ENCODE measurements at places on chromosomes 7 and 10. TPM values are rescaled to one million over a fixed set of nuclear protein-coding genes. Genes with fewer than 3 reads are reported as not detected.

DNA sequence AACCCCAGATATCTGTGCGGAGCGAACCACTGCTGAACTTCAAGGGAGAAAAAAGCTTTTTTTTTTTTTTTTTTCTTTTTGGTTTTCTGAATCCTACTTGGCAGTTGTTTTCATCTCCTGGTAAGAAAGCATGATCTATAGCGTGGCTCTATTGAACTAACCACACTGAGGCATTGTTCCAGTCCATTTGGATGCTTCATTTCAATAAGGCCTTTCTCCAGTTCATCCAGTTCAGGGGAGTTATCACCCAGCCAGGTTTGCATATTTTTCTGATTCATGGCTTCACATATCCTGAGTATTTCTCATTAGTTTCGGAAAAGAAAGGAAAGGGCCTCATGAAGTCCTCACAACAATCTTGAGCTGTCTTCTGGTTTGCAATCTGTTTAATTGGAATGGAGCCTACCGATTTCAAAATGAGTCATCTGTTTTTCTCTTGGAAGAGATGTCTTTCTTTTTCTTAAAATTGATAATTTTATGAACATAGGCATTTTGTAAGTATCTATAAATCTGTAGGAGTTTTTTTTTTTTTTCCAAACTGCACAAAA is 93.1 kb upstream of the STEAP4 start:
- no peaks in the 10 kb centered on the region for H3K27me3 ChIP-seq
- no peaks in the 10 kb centered on the region for H3K4me1 ChIP-seq
- H3K36me3 ChIP-seq, result no peaks in the 10 kb centered on the region
- H3K4me3 ChIP-seq, result no peak overlapping the region

DNA sequence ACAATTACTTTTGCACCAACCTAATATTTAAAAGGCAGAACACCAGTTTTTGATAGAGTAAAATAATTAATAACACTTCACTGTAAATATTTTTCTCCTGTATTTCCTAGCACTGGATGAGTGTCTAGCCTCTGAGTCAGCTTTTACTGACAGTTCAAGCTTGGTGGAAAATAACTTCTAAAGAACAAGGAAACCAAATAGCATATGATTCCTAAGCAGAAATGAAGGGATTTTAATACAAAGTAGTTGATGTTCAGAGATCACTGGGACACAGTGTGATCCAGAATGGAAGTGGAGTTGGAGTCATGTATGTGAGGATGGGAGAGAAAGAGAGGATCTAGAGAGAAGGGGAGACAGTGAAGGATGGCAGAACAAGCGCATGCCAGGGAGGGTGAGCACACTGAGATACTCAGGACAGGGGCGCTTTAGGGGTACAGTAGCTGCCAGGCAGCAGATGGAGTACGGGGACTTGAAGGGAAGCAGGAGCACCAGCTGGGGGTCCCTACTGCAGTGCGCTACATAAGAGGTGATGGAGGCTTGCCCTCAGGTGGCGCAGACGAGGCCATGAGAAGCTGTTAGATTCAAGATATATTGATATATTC is 117.9 kb upstream of the KLF6 start:
- H3K36me3 ChIP-seq, result no peaks in the 10 kb centered on the region
- peak overlapping the region; percentile 90 for H3K27ac ChIP-seq
- ATAC-seq, result peak; percentile 45

GRCh38 chr7:139362981-139363380 is 3.3 kb downstream of the LUC7L2 start:
- peaks cover 26% of the 10 kb centered on the region for H3K4me1 ChIP-seq
- ATAC-seq, result no peak
- H3K27me3 ChIP-seq, result no peaks in the 10 kb centered on the region
- peaks cover 90% of the 10 kb centered on the region for H3K36me3 ChIP-seq
- H3K27ac ChIP-seq, result peak overlapping the region; percentile 100

- H3K27me3 ChIP-seq, result no peaks in the 10 kb centered on the region
- no peak for ATAC-seq
- H3K4me3 ChIP-seq, result no peak overlapping the region
- peaks cover 6% of the 10 kb centered on the region for H3K36me3 ChIP-seq
These were observed 33.2 kb downstream of the NRF1 start for GRCh38 chr7:129644634-129645230.

- peaks cover 28% of the 10 kb centered on the region for H3K36me3 ChIP-seq
- H3K27ac ChIP-seq, result no peak overlapping the region
- H3K4me1 ChIP-seq, result peaks cover 16% of the 10 kb centered on the region
- H3K4me3 ChIP-seq, result no peak overlapping the region
- H3K27me3 ChIP-seq, result no peaks in the 10 kb centered on the region
- ATAC-seq, result no peak
These were observed 45.5 kb downstream of the CLEC2L start for GRCh38 chr7:139568813-139569490.

- no peaks in the 10 kb centered on the region for H3K4me1 ChIP-seq
- H3K36me3 ChIP-seq, result no peaks in the 10 kb centered on the region
- H3K27me3 ChIP-seq, result no peaks in the 10 kb centered on the region
- H3K27ac ChIP-seq, result no peak overlapping the region
- ATAC-seq, result no peak
- H3K4me3 ChIP-seq, result no peak overlapping the region
These were observed 203.7 kb downstream of the TSPAN12 start for GRCh38 chr7:120654241-120654640.

- no peak overlapping the region for H3K4me3 ChIP-seq
- H3K27me3 ChIP-seq, result no peaks in the 10 kb centered on the region
- H3K4me1 ChIP-seq, result peaks cover 22% of the 10 kb centered on the region
- no peak for ATAC-seq
- H3K36me3 ChIP-seq, result peaks cover 49% of the 10 kb centered on the region
These were observed 103.8 kb downstream of the MLLT10 start for GRCh38 chr10:21637795-21638194.

DNA sequence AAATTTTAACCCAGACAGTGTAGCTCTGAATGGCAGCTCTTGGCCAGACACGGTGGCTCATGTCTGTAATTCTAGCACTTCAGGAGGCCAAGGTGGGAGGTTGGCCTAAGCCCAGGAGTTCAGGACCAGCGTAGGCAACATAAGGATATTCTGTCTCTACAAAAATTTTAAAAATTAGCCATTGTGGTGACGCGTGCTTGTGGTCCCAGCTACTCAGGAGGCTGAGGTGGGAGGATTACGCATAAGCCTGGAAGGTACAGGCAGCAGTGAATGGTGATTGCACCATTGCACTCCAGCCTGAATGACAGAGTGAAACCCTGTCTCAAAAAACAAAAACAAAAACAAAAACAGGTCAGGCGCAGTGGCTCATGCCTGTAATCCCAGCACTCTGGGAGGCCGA is 50.0 kb downstream of the SUFU start:
- no peak overlapping the region for H3K4me3 ChIP-seq
- no peak overlapping the region for H3K27ac ChIP-seq
- ATAC-seq, result no peak
- peaks cover 43% of the 10 kb centered on the region for H3K36me3 ChIP-seq

GRCh38 chr7:106978425-106979420 is 65.8 kb upstream of the PRKAR2B start:
- H3K36me3 ChIP-seq, result no peaks in the 10 kb centered on the region
- H3K27me3 ChIP-seq, result peaks cover 7% of the 10 kb centered on the region
- ATAC-seq, result no peak
- no peak overlapping the region for H3K4me3 ChIP-seq

DNA sequence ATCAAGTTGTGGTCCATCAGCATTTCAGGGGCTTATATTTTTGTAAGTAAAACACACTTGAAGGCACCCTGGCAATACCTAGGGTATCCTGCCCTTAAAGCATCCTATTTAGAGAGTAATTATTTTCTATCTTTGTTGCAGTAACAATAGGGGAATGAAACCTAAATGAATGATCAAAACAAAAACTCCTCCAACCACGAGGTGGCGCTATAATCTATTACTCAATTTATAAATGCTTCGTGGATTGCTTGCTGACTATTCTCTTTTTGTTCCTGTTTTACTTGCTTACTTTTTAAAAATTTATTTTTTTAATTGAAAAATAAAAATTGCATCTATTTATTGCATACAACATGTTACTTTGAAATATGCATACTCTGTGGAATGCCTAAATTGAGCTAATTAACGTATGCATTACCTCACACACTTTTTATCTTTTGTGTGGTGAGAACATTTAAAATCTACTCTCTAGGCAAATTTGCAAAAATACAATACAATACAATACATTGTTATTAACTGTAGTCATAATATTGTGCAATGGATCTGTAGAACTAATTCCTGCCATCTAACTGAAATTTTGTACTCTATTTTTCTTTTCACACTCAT is 147.7 kb upstream of the BMPER start:
- no peak for ATAC-seq
- no peak overlapping the region for H3K4me3 ChIP-seq
- H3K27ac ChIP-seq, result no peak overlapping the region
- no peaks in the 10 kb centered on the region for H3K36me3 ChIP-seq
- no peaks in the 10 kb centered on the region for H3K4me1 ChIP-seq

- H3K36me3 ChIP-seq, result no peaks in the 10 kb centered on the region
- H3K4me1 ChIP-seq, result no peaks in the 10 kb centered on the region
- ATAC-seq, result no peak
These were observed 741.8 kb downstream of the SUGCT start for GRCh38 chr7:40876601-40877000.

DNA sequence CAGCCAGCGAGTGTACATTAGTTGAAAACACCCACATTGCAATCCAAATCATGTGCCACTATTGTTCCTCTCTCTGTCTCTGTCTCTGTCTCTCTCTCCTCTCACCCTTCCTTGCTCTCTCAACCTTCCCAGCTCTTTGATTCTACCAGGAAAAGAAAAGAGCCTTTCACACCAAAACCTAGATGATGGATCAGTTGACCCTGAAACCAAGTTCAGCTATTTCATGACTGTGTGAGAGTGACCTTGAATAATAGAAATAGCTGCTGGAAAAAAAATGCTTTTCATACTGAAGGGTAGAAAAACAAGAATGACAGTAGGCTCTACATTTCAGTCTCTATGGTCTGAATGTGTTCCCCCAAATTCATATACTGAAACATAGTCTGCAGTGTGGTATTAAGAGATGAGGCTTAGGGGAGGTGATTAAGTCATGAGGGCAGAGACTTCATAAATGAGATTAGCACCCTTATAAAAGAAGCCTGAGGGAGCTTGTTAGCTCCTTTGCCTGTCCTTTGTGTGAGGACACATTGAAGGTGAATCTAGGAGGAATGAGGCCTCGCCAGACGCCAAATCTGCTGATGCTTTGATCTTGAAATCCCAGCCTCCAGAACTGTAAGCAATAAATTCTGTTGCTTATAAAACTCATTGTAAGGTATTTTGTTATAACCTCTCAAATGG is 65.2 kb downstream of the LYZL1 start:
- H3K27ac ChIP-seq, result no peak overlapping the region
- no peak for ATAC-seq
- no peak overlapping the region for H3K4me3 ChIP-seq
- no peaks in the 10 kb centered on the region for H3K4me1 ChIP-seq
- H3K27me3 ChIP-seq, result no peaks in the 10 kb centered on the region

DNA sequence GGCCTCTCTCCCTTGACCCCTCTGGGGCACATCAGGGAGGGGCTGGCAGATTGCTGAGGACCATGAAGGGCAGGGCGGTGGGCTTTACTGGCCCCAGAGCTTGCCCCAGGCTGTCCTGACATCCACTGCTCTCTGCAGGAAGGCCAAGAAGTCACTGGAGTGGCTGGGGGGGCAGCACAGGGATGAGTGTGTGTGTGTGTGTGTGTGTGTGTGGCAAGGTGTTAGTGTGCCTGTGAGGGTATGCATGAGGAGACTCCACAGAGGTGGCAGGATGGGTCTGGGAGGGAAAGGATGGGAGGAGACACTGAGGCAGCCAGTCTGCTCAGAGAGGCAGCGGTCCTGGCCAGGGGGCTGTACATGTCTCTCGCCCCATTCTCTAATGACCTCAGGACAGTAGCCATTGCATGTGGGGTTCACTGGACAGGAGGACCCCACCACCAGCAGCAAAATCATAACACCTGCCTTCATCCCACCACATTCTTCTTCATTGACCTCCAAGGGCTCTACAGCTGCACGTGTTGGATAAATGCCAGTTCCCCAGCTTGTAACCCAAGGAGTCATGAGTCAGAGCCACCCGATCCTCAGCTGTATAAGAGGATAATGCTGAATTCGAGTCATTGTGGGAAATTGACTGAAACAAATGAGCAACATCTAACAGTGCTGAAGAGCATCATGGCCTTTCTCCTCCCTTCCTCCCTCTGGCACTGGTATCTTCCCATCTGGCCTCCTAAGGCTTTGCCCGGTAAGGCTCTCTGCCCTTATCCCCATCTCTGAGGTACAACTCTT is 720.5 kb downstream of the GRID1 start:
- H3K4me3 ChIP-seq, result no peak overlapping the region
- H3K27ac ChIP-seq, result no peak overlapping the region
- no peaks in the 10 kb centered on the region for H3K4me1 ChIP-seq
- H3K27me3 ChIP-seq, result peaks cover 4% of the 10 kb centered on the region
- ATAC-seq, result no peak
- H3K36me3 ChIP-seq, result no peaks in the 10 kb centered on the region

- H3K27ac ChIP-seq, result no peak overlapping the region
- no peaks in the 10 kb centered on the region for H3K27me3 ChIP-seq
- peaks cover 7% of the 10 kb centered on the region for H3K36me3 ChIP-seq
- H3K4me3 ChIP-seq, result no peak overlapping the region
These were observed 133.2 kb downstream of the CUX1 start for GRCh38 chr7:101950450-101951119.

DNA sequence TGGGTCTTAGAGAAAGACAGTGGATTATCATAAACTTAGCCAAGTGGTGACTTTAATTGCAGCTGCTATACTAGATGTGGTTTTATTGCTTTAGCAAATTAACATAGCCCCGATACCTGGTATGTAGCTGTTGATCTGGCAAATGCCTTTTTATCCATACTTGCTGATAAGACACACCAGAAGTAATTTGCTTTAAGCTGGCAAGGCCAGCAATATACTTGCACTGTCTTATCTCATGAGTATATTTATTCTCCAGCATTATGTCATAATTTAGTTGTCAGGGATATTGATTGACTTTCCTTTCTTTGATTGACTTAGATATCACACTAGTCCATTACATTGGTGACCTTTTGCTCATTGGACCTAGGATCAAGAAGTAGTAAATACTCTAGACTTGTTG is 12.8 kb downstream of the TMEM229A start:
- no peaks in the 10 kb centered on the region for H3K27me3 ChIP-seq
- no peaks in the 10 kb centered on the region for H3K36me3 ChIP-seq
- H3K4me3 ChIP-seq, result no peak overlapping the region
- no peak overlapping the region for H3K27ac ChIP-seq

GRCh38 chr10:121927318-121927840 is 452 bp downstream of the ATE1 start:
- H3K36me3 ChIP-seq, result peaks cover 18% of the 10 kb centered on the region
- H3K4me3 ChIP-seq, result peak overlapping the region; percentile 97
- ATAC-seq, result peak; percentile 78
- H3K27ac ChIP-seq, result peak overlapping the region; percentile 97

- no peak overlapping the region for H3K4me3 ChIP-seq
- peaks cover 3% of the 10 kb centered on the region for H3K27me3 ChIP-seq
- no peaks in the 10 kb centered on the region for H3K36me3 ChIP-seq
- H3K27ac ChIP-seq, result no peak overlapping the region
- H3K4me1 ChIP-seq, result peaks cover 14% of the 10 kb centered on the region
- ATAC-seq, result no peak
These were observed 17.6 kb upstream of the RASGEF1A start for GRCh38 chr10:43284341-43284910.

- ATAC-seq, result peak; percentile 81
- peaks cover 21% of the 10 kb centered on the region for H3K36me3 ChIP-seq
- H3K4me1 ChIP-seq, result peaks cover 39% of the 10 kb centered on the region
These were observed 7.1 kb downstream of the R3HCC1L start for GRCh38 chr10:98141484-98142073.

UROS gene
- 41.1 TPM for total RNA-seq

ZNF485 gene
- 3.8 TPM for total RNA-seq

HSPA12A gene
- 1.1 TPM for total RNA-seq

AS3MT gene
- 1.6 TPM for total RNA-seq

LDB3 gene
- 0.11 TPM for total RNA-seq

FRG2B gene
- not detected for total RNA-seq

EGFR gene
- not detected for total RNA-seq

PDGFA gene
- total RNA-seq, result 28.1 TPM

TRDMT1 gene
- total RNA-seq, result 6.7 TPM

RPA3 gene
- 136 TPM for total RNA-seq

TMEM213 gene
- total RNA-seq, result not detected

Data from activated T-helper 17 cell treated with anti-CD3 and anti-CD28 coated beads, Interleukin-2, amount 50 U/mL, for 72 hours (primary cell).